Caki2 (cell line): ENCODE measurements at places on chromosomes 13 and 19. TPM values are rescaled to one million over a fixed set of nuclear protein-coding genes. Genes with fewer than 3 reads are reported as not detected.

KCNN4 gene
- total RNA-seq, result 10.7 and 15.4 TPM in 2 replicates

NAPSA gene
- total RNA-seq, result 0.61 TPM in 1 of 2 replicates, not detected in the other

ZNF556 gene
- total RNA-seq, result 0.20 TPM in 1 of 2 replicates, not detected in the other

ZNF563 gene
- 1.3 and 13.5 TPM in 2 replicates for total RNA-seq

KLK13 gene
- not detected in 2 replicates for total RNA-seq

ZNF529 gene
- 6.7 and 8.5 TPM in 2 replicates for total RNA-seq

ITGBL1 gene
- total RNA-seq, result not detected in 2 replicates

SLC6A16 gene
- 0.90 and 1.6 TPM in 2 replicates for total RNA-seq

KATNAL1 gene
- 15.1 and 15.8 TPM in 2 replicates for total RNA-seq

HS6ST3 gene
- total RNA-seq, result 6.6 and 7.5 TPM in 2 replicates

PTPRH gene
- 30.0 and 34.3 TPM in 2 replicates for total RNA-seq

CALR3 gene
- total RNA-seq, result not detected in 2 replicates

KCNC3 gene
- 0.49 and 0.74 TPM in 2 replicates for total RNA-seq

ONECUT3 gene
- not detected in 2 replicates for total RNA-seq

DIAPH3 gene
- 8.5 and 9.3 TPM in 2 replicates for total RNA-seq

SH2D3A gene
- total RNA-seq, result 12.9 and 22.1 TPM in 2 replicates

ZNF667 gene
- not detected in 2 replicates for total RNA-seq

APBA3 gene
- total RNA-seq, result 26.1 and 29.0 TPM in 2 replicates

KLK10 gene
- total RNA-seq, result not detected in 2 replicates

ZNF525 gene
- total RNA-seq, result 3.0 and 3.7 TPM in 2 replicates

CYP4F2 gene
- not detected in 2 replicates for total RNA-seq

PSPN gene
- total RNA-seq, result 0.07 and 0.17 TPM in 2 replicates

HIPK4 gene
- not detected in 2 replicates for total RNA-seq

MEF2B gene
- total RNA-seq, result 2.6 TPM in 1 of 2 replicates, not detected in the other

SYT3 gene
- total RNA-seq, result 0.14 and 0.26 TPM in 2 replicates

OXGR1 gene
- total RNA-seq, result not detected in 2 replicates

OR10H4 gene
- total RNA-seq, result not detected in 2 replicates

SYCN gene
- total RNA-seq, result not detected in 2 replicates

PCSK4 gene
- 2.1 and 3.0 TPM in 2 replicates for total RNA-seq

CHMP2A gene
- total RNA-seq, result 268 and 313 TPM in 2 replicates

ZNF571 gene
- 0.74 and 0.84 TPM in 2 replicates for total RNA-seq

KLF5 gene
- 7.9 and 10.4 TPM in 2 replicates for total RNA-seq

CGB1 gene
- not detected in 2 replicates for total RNA-seq

LILRB5 gene
- not detected in 2 replicates for total RNA-seq

WDR88 gene
- total RNA-seq, result not detected in 2 replicates

MYH14 gene
- total RNA-seq, result 19.6 and 21.7 TPM in 2 replicates

LRG1 gene
- not detected in 2 replicates for total RNA-seq

CD209 gene
- not detected in 2 replicates for total RNA-seq

MICOS13 gene
- 71.3 and 130 TPM in 2 replicates for total RNA-seq

PRR12 gene
- 1.3 and 2.3 TPM in 2 replicates for total RNA-seq

CYP4F12 gene
- total RNA-seq, result 2.6 and 5.2 TPM in 2 replicates

CEACAM20 gene
- not detected in 2 replicates for total RNA-seq

FGF22 gene
- total RNA-seq, result not detected in 2 replicates

KL gene
- total RNA-seq, result not detected in 2 replicates

BCAM gene
- total RNA-seq, result 67.7 and 79.1 TPM in 2 replicates

CCDC8 gene
- 0.12 and 0.51 TPM in 2 replicates for total RNA-seq

ZNF229 gene
- 7.3 and 22.4 TPM in 2 replicates for total RNA-seq
